ENCODE measurements at places on chromosomes 5 and 9. TPM values are rescaled to one million over a fixed set of nuclear protein-coding genes. Genes with fewer than 3 reads are reported as not detected.

The FXN gene
- 17.5 TPM for total RNA-seq

- DNase-seq, result no peak
Observed at GRCh38 chr5:165627548-165628170, 2122.2 kb downstream of the MAT2B start.

The GHR gene
- total RNA-seq, result 3.6 TPM

The FCN1 gene
- 3.1 TPM for total RNA-seq

GRCh38 chr5:167271081-167271480 is 1020.4 kb upstream of the WWC1 start:
- no peak for DNase-seq

The CCL27 gene
- total RNA-seq, result 0.68 TPM

- no peak for DNase-seq
Observed at GRCh38 chr5:89282554-89283510, 399.8 kb upstream of the MEF2C start.

GRCh38 chr9:1253064-1253979 is 203.2 kb downstream of the DMRT2 start:
- no peak for DNase-seq

- DNase-seq, result no peak
Observed at GRCh38 chr5:21807953-21808352, 1045.2 kb downstream of the CDH12 start.

DNA sequence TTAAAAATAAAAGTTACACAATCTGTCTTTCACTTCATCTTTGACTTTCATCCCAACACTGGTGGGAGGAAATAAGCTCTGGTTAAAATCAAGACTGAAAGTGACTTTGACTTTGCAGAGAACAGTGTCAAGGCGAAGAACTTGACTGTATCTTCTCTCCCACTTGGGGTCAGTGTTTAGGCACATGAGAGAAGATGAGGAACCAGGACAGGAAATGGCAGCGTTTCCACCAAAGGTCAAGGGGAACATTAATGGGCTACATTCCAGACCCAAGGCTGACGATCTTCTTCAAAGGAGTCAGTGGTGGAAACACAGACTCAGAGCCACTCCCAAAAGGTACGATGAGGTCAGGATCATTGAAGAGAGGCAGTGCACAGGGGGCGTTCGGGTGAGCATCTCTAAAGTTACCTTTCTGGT is 409.5 kb downstream of the ARHGEF28 start:
- DNase-seq, result peak; percentile 55

DNA sequence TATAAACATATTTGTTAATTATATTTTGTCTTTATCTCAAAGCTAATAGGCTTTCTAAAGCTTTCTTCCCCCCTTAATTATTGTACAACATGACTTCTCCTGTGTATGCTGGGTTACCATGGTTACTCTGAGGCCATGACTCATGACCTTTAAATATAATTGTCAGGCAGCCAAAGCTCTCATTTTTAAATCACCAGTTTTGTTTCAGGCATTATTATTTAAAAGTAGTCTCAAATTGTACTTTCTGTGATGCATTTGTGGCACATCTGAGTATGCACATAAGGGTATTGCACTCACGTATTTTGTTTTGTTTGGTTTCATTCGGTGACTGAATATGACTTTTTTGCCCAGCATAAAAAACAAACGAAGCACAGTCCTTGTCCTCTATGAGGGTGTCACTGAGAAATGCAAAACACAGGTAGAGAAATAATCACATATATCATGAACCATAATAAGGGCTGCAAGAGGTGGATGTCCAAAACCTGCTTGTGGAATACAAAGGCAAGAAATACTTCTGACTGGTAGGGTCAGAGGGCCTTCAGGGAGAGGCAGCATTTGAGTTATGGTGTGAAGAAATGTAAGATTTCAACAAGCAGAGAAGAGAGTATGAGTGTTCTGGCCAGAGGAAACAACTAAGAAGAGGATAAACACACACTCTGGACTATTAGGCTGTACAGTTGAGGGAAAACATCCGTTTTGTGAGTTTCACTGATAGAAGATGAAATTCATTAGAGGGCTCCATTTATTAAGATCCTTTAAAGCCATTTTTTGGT is 2.1 kb downstream of the CCDC192 start:
- DNase-seq, result no peak

The GLT6D1 gene
- not detected for total RNA-seq

DNA sequence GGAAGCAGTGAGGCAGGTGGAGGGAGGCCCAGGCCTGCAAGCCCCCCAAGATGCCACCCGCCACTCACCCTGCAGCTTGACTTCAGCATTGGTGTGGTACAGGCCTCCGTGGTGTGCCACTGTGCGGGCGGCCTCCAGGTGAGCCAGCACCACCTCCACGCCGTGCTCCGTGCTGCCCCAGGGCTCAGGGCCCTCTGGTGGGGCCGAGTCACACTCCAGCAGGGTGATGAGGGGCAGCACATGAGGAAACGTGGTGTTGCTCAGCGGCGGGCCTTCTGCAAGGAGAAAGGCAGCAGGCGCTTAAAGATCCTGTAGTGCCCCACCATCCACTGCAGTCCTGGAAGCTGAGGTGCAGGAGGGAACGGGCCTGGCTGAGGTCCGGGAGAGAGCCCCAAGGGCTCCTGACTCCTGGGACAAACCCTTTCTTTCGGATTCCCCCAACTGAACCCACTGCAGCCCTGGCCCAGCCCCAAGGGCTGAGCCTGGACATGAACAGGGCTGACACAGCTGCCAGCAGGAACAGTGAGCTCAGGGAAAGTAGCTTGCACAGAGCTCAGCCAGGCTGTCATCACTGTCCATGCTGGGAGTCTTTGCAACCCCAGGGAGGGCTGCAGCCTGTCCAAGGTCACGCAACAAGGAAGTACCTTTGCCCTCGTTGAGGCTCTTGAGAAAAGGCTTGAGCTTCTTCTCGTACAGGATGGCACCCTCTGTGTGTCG is 4.7 kb upstream of the TOR2A start:
- DNase-seq, result no peak

DNA sequence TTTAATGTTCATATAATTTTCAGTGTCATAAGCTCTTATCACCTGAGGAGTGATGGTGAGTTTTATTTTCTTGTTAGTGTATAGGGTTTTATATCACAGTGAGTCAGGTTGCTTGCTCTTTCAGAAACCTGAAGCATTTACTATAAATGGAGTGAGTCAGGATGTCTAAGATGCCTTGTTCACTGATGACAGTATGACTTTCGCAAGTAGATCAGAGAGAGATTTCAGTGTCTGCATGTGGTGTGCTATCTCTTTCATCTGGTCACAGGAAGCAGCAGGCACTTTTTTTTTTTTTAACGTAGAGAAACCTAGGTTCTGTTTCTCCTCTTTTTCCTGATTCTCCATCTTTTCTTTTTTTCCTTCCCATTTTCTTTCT is 237.1 kb downstream of the DMRTA1 start:
- DNase-seq, result no peak

- DNase-seq, result no peak
Observed at GRCh38 chr5:115459855-115460341, 84.7 kb downstream of the FEM1C start.
